ENCODE measurements at places on chromosomes 2 and 18. TPM values are rescaled to one million over a fixed set of nuclear protein-coding genes. Genes with fewer than 3 reads are reported as not detected.

DNA sequence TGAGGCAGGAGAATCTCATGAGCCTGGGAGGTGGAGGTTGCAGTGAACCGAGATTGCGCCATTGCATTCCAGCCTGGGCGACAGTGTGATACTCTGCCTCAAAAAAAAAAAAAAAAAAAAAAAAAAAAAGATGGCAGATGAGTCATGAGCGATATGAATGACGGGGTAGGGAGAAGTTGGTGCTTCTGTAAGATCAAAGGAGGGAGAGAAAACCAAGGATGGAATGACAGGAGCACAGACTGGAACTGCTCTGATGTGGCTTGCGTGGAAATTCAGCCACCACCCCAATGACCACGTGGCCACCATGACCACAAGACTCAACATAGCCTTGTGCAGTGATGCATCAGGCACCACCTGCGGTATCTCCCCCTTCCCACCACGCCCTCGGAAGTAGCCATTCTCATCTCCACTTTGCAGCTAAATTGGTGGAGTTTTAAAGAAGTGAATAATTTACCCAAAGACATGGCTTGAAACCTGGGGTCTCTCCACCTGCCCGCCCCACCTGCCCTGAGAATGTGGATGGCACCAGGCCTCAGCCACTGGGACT lies 96.0 kb downstream of the ACKR3 start:
- no peak for DNase-seq
- H3K36me3 ChIP-seq, result no peaks in the 10 kb centered on the region
- no peak overlapping the region for H3K4me3 ChIP-seq
- peaks cover 27% of the 10 kb centered on the region for H3K27me3 ChIP-seq
- H3K27ac ChIP-seq, result no peak overlapping the region

DNA sequence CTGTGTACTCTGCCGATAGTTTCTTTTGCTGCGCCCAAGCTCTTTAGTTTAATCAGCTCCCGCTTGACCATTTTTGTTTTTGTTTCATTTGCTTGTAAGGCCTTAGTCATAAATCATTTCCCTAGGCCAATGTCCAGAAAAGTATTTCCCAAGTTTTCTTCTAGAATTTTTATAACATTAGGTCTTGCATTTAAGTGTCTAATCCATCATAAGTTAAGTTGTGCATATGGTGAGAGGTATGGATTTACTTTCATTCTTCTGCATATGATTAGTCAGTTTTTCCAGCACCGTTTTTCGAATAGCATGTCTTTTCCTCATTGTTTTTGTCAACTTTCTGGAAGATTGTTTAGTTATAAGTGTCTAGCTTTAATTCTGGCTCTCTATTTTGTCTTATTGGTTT lies 484.8 kb upstream of the CNTNAP5 start:
- no peaks in the 10 kb centered on the region for H3K27me3 ChIP-seq
- H3K27ac ChIP-seq, result no peak overlapping the region
- no peaks in the 10 kb centered on the region for H3K36me3 ChIP-seq
- H3K4me1 ChIP-seq, result no peaks in the 10 kb centered on the region

OBSL1 gene
- total RNA-seq, result 1.3 TPM

GRCh38 chr2:48512571-48512970 lies 17.4 kb upstream of the STON1 start:
- peaks cover 9% of the 10 kb centered on the region for H3K4me1 ChIP-seq
- peaks cover 7% of the 10 kb centered on the region for H3K36me3 ChIP-seq
- no peak overlapping the region for H3K27ac ChIP-seq
- no peak overlapping the region for H3K4me3 ChIP-seq
- no peak for DNase-seq
- no peaks in the 10 kb centered on the region for H3K27me3 ChIP-seq

DNA sequence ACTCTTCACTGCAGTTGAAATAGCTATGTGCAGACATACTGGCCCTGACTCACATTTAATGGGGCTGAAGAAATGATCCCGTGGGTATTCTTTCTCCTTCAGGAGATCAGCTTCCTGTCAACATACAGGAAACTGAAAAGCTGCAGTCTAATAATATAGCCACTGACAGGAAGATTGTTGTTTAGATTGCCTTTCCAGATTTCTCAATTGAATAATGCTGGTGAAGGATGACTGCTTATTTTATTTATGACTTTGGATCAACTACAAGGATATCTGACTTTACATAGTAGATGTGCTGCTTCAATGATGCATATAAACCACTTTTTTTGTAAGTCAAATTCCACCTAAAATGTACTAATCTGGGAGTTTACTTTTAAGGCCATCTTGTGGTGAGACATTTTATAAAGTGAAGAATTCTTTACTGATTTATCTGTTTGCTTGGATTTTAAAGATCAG lies 93.4 kb upstream of the MAP4K3 start:
- DNase-seq, result no peak
- H3K36me3 ChIP-seq, result no peaks in the 10 kb centered on the region
- H3K27me3 ChIP-seq, result peaks cover 12% of the 10 kb centered on the region
- no peaks in the 10 kb centered on the region for H3K4me1 ChIP-seq

DNA sequence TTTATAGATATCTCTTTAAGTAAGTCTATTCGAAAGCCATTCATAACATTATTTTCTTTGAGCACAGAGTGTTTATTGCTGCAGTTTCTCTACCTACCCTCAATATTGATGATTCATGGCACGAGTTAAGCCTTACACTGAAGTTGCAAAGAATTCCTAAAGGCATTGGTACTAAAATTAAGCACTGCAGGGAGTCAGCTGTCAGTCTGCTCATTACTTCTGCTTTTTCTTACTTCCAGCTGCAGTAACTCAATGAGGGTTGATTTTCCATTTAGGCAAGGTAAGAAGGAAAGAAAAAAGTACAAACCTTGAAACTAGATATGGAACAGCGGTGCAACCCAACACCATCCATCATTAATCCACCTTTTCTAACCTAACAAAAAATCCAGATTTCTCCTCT lies 65.2 kb downstream of the RNF152 start:
- DNase-seq, result no peak
- no peak overlapping the region for H3K4me3 ChIP-seq
- peaks cover under 1% of the 10 kb centered on the region for H3K4me1 ChIP-seq
- no peak overlapping the region for H3K27ac ChIP-seq

- no peak overlapping the region for H3K4me3 ChIP-seq
- H3K27me3 ChIP-seq, result no peaks in the 10 kb centered on the region
- no peaks in the 10 kb centered on the region for H3K36me3 ChIP-seq
- no peaks in the 10 kb centered on the region for H3K4me1 ChIP-seq
Measured at GRCh38 chr18:32974421-32975162, 201.8 kb upstream of the KLHL14 start.

- H3K36me3 ChIP-seq, result no peaks in the 10 kb centered on the region
- H3K27ac ChIP-seq, result no peak overlapping the region
- no peak overlapping the region for H3K4me3 ChIP-seq
- no peaks in the 10 kb centered on the region for H3K4me1 ChIP-seq
- peaks cover 25% of the 10 kb centered on the region for H3K27me3 ChIP-seq
Measured at GRCh38 chr2:219856602-219857001, 229.2 kb downstream of the SLC4A3 start.

ITGB6 gene
- not detected for total RNA-seq

GRCh38 chr2:25374827-25375226 lies 33.1 kb upstream of the DNMT3A start:
- H3K4me1 ChIP-seq, result peaks cover 36% of the 10 kb centered on the region
- no peak overlapping the region for H3K4me3 ChIP-seq
- no peak overlapping the region for H3K27ac ChIP-seq
- DNase-seq, result no peak
- no peaks in the 10 kb centered on the region for H3K27me3 ChIP-seq

- no peak for DNase-seq
- H3K4me1 ChIP-seq, result no peaks in the 10 kb centered on the region
- H3K27ac ChIP-seq, result no peak overlapping the region
- H3K36me3 ChIP-seq, result no peaks in the 10 kb centered on the region
- H3K27me3 ChIP-seq, result peaks cover 5% of the 10 kb centered on the region
Measured at GRCh38 chr18:22739789-22740188, 193.3 kb upstream of the RBBP8 start.

DNA sequence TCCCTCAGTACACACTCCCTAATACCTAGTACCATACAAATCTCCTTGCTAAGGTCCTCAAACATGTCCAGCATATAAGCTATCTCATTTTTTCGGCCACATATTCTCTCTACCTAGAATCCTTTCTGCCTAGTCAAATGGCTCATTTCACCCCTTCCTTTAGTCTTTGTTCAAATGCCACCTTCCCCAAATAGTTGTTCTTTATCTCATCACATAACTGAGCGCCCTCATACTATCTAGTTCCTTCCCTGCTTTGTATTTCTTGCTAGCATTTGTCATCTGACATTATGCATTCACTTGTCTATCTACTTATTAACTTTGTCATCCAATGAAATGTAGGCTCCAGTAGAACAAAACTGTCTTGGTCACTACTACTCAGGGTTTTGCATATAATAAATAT lies 35.5 kb downstream of the RPRD1A start:
- no peak overlapping the region for H3K4me3 ChIP-seq
- no peak for DNase-seq
- no peak overlapping the region for H3K27ac ChIP-seq
- H3K36me3 ChIP-seq, result peaks cover 5% of the 10 kb centered on the region
- no peaks in the 10 kb centered on the region for H3K27me3 ChIP-seq

DNA sequence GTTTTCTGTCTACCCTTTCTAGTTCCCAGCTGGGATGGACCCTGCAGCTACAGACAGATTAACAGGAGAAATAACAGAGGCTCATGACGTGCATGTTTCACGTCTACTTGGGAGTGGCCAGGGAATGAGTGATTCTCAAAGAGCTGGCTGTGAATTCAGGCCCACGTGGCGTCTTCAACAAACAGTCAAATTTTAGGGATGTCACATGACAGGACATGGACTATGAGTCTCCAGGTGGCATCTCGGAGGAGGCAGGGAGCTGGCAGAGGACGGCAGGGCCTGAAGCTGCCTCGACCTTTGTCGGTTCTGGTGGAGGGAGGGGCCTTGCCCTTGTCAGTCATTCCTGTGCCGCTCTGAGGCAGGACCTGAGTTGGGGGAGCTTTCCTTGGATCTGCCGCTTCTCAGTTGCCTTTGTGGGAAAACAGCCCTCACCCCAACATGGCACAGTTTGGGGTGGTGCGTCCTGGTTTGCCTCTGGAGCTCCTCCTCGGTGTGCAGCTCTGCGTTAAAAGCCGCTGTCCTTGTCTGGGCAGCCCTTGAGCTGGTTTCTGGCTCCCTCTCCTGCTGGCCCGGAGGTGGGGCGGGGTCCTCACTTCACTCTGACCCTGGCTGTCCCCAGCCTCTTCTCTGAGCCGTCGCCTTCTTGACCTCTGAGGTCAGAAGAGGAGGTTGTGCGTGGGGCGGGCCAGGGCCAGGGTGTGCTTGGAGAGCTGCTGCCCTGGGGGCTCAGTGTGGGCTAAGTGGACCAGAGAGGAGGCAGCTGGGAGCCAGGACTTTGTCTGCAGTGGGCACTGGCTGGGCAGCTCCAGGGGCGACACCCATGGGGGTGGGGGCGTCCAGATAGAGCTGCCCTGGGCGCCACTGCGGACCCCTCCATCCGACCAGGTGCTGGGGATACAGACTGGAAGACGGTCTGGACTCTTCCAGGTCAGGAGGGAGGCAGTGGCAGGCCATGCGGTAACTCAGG lies 12.1 kb upstream of the GAL3ST2 start:
- DNase-seq, result no peak
- H3K4me3 ChIP-seq, result no peak overlapping the region
- H3K27ac ChIP-seq, result peak overlapping the region; percentile 38

MROH2A gene
- not detected for total RNA-seq

GRCh38 chr2:174901075-174901474 lies 104.1 kb downstream of the CHN1 start:
- peaks cover 25% of the 10 kb centered on the region for H3K4me1 ChIP-seq
- no peaks in the 10 kb centered on the region for H3K27me3 ChIP-seq
- H3K36me3 ChIP-seq, result no peaks in the 10 kb centered on the region
- peak overlapping the region; percentile 6 for H3K27ac ChIP-seq
- peak; percentile 11 for DNase-seq
- H3K4me3 ChIP-seq, result peak overlapping the region; percentile 54

ROCK1 gene
- total RNA-seq, result 62.5 TPM

RNF152 gene
- total RNA-seq, result 0.39 TPM

- H3K4me3 ChIP-seq, result no peak overlapping the region
- DNase-seq, result no peak
- no peaks in the 10 kb centered on the region for H3K27me3 ChIP-seq
- H3K4me1 ChIP-seq, result no peaks in the 10 kb centered on the region
- no peak overlapping the region for H3K27ac ChIP-seq
- peaks cover 7% of the 10 kb centered on the region for H3K36me3 ChIP-seq
Measured at GRCh38 chr2:63399156-63399555, 189.1 kb downstream of the WDPCP start.

RGPD8 gene
- 7.0 TPM for total RNA-seq

GRCh38 chr2:96120991-96121390 lies 4.6 kb upstream of the ADRA2B start:
- H3K36me3 ChIP-seq, result no peaks in the 10 kb centered on the region
- no peak overlapping the region for H3K4me3 ChIP-seq
- peaks cover 40% of the 10 kb centered on the region for H3K27me3 ChIP-seq
- DNase-seq, result no peak
- H3K4me1 ChIP-seq, result peaks cover 17% of the 10 kb centered on the region
- H3K27ac ChIP-seq, result no peak overlapping the region

GRCh38 chr2:58973811-58974281 lies 732.7 kb upstream of the FANCL start:
- no peaks in the 10 kb centered on the region for H3K27me3 ChIP-seq
- no peaks in the 10 kb centered on the region for H3K36me3 ChIP-seq
- H3K4me3 ChIP-seq, result no peak overlapping the region
- no peak for DNase-seq
- no peak overlapping the region for H3K27ac ChIP-seq

DNA sequence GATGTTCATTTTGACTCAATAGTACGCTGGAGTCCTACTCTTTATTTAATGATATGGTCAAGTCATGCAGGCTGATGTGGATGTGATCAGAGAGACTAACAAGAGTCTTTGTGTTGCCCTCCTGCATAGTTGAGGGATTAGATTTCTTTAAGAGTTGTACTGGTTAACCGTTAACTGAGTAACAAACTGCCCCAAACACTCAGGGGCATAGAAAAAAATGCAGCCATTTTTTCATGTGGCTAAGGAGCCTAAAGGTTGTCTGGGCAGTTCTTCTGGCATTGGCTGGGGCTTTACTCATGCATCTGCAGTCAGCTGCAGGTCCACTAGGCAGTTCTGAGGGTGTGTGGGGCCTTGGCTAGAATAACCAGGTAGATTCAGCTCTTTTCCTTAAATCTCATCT lies 32.5 kb downstream of the DOCK10 start:
- H3K36me3 ChIP-seq, result peaks cover 10% of the 10 kb centered on the region
- H3K27ac ChIP-seq, result peak overlapping the region; percentile 52
- no peak for DNase-seq
- peak overlapping the region; percentile 20 for H3K4me3 ChIP-seq

- H3K27me3 ChIP-seq, result no peaks in the 10 kb centered on the region
- H3K4me3 ChIP-seq, result no peak overlapping the region
- DNase-seq, result no peak
- H3K27ac ChIP-seq, result no peak overlapping the region
- peaks cover 2% of the 10 kb centered on the region for H3K36me3 ChIP-seq
Measured at GRCh38 chr2:150303281-150303680, 184.2 kb downstream of the RND3 start.

DNA sequence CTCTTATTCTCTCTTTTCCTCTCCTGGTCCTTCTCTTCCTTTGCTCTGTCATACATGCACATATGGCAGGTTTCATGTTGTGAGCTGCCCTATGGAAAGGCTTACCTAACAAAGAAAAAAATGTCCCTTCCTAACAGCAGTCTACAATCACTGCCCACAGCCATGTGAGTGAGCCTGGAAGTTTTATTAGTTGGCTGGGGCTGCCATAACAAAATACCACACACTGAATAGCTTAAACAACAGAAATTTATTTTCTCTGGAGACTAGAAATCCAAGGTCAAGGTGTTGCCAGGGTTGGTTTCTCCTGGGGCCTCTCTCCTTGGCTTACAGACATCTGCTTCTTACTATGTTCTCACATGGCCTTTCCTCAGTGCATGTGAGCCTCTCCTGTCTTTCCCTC lies 142.1 kb downstream of the TRIB2 start:
- no peak overlapping the region for H3K4me3 ChIP-seq
- peaks cover 13% of the 10 kb centered on the region for H3K36me3 ChIP-seq
- H3K27me3 ChIP-seq, result no peaks in the 10 kb centered on the region
- no peak for DNase-seq
- H3K27ac ChIP-seq, result no peak overlapping the region
